Activated naive CD4-positive, alpha-beta T cell treated with Interleukin-2 at 50 U/mL for 16 hours (primary cell): ENCODE measurements at places on chromosomes 5 and 9.

GRCh38 chr9:84609779-84610178 lies 59.8 kb upstream of the NTRK2 start:
- DNase-seq: no peak

- no peak for DNase-seq
These were observed 222.1 kb downstream of the TARS1 start for GRCh38 chr5:33662722-33663427.

GRCh38 chr5:139454568-139455290 lies 7.8 kb downstream of the ECSCR start:
- no peak for DNase-seq

DNA sequence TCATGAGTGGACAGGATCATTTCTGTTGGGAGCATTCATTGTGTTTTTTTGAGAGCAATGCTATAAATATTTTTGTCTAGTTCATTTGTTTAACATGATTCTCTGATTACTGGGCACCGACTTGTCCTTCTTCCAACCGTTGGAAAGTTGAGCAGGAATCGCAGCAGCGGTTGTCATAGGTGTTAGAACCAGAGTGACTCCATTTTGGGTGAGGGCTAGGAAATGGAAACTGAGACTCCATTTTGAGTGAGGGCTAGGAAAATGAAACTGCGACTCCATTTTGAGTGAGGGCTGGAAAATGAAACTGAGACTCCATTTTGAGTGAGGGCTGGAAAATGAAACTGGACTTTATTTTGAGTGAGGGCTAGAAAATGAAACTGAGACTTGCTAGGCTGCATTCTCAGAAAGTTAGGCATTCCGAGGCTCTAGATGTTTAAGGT lies 100.6 kb downstream of the ICE1 start:
- DNase-seq: peak; percentile 8

- no peak for DNase-seq
These were observed 98.5 kb downstream of the INVS start for GRCh38 chr9:100197553-100197952.

DNA sequence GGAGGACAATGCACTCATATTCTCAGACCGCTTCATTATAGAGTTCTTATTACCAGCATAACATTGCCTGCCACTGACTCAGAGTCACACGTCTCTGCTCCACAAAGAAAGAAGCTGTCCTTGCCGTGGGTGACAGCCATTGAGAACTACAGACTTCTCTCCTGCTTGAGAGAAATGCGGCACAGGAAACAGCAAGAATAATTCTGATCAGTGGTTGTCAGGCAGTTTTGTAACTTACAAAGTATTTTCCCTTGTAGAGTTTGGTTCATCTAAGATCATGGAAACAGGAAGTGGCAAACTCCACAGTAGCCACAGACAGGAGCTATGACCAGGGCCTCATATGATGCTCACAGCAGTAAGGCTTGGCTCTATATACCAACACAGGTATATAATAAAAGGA lies 47.0 kb downstream of the KCNV2 start:
- DNase-seq: no peak

GRCh38 chr5:121967187-121967586 lies 5.4 kb downstream of the SRFBP1 start:
- DNase-seq: no peak

- no peak for DNase-seq
These were observed 191.5 kb downstream of the CFAP90 start for GRCh38 chr5:7659420-7659819.

DNA sequence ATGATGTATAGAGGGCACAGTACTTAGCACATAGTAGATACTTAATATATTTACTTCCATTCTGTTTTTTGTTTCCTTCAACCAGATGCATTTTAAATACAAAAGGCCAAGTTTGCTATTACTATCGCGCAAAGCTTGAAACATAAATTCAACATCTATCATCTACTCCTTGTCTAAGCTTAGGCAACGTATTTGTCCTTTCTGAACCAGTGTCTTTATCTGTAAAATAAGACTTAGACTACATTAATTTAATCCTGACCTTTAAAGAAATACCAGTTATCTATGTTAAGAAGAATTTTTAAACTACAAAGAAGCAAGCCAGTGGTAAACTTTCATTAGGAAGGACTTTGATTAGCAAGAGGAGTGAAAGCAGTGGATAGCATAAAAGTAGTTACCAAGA lies 173.0 kb downstream of the WDR70 start:
- DNase-seq: no peak

- DNase-seq: no peak
These were observed 241.6 kb downstream of the SYK start for GRCh38 chr9:91043056-91043810.
